ENCODE measurements at places on chromosomes 5 and 9. TPM values are rescaled to one million over a fixed set of nuclear protein-coding genes. Genes with fewer than 3 reads are reported as not detected.

The PLPP7 gene
- total RNA-seq: not detected

The HK3 gene
- not detected for total RNA-seq

The SHISAL2B gene
- total RNA-seq: not detected

The DTWD2 gene
- 4.1 TPM for total RNA-seq

The F12 gene
- 9.7 TPM for total RNA-seq

The PCDHGC5 gene
- 0.42 TPM for total RNA-seq

The SH3PXD2B gene
- 20.9 TPM for total RNA-seq

The PCDHGA12 gene
- total RNA-seq: 3.5 TPM

The SLC36A2 gene
- total RNA-seq: not detected

The SLC45A2 gene
- not detected for total RNA-seq

The NRG2 gene
- 0.42 TPM for total RNA-seq

The TRPM6 gene
- total RNA-seq: 0.28 TPM

The ATOX1 gene
- 175 TPM for total RNA-seq

The IL13 gene
- not detected for total RNA-seq

The SMIM33 gene
- not detected for total RNA-seq

The PRLR gene
- total RNA-seq: 0.07 TPM

The CTXN3 gene
- total RNA-seq: not detected

The URM1 gene
- total RNA-seq: 35.9 TPM

The LRRC19 gene
- not detected for total RNA-seq

The ENTPD2 gene
- 0.56 TPM for total RNA-seq

The SLC35D2 gene
- 15.0 TPM for total RNA-seq

The DMRT2 gene
- total RNA-seq: not detected

The DMRTA1 gene
- 0.58 TPM for total RNA-seq

The PCDHAC1 gene
- total RNA-seq: 0.11 TPM

The FRMD3 gene
- total RNA-seq: 0.10 TPM

The TMC1 gene
- total RNA-seq: not detected

The SPIN1 gene
- total RNA-seq: 62.4 TPM

All from foreskin keratinocyte (primary cell).